Stimulated activated CD4-positive, alpha-beta T cell treated with anti-CD3 and anti-CD28 coated beads, Interleukin-4, amount 100 ng/mL, for 1 hour (primary cell): ENCODE measurements at places on chromosomes 4 and X.
A peak's percentile ranks its signal among the peaks of the same experiment; 100 is the strongest.

DNA sequence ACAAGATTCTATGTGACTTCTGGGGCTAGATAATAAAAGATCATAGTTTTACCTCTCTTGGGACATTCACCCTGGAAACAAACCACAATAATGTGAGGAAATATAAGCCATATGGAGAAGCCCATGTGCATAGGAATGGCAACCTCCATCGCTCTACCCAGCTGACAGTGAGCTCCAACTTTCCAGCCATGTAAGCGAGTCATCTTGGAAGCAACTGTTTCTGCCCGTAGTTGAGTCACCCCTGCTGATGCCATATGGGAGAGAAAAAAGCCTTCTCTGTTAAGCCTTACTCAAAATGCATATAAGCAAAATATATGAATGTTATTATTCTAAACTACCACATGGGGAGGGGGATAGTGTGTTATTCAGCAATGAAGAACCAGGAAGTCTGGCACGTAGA lies 31.4 kb upstream of the RELL1 start:
- DNase-seq = no peak

DNA sequence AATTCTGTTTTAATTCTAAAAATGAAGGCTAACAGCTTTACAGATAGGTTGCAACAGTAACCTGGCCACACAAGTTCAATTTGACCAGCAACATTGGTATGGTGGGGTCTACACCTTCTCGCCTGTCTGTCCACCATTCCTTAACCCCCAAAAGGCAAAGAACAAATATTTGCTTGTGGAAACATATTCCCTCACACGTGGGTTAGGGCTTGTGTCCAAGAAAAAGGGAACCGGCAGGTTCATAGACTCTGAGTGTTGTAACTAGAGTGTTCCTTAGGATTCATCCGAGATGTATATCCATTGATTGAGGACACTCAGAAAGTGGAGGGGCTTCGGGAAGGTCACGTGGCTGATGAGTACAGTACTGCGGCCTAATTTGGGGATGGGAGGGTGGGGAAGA lies 54.1 kb downstream of the C4orf51 start:
- DNase-seq = no peak

DNA sequence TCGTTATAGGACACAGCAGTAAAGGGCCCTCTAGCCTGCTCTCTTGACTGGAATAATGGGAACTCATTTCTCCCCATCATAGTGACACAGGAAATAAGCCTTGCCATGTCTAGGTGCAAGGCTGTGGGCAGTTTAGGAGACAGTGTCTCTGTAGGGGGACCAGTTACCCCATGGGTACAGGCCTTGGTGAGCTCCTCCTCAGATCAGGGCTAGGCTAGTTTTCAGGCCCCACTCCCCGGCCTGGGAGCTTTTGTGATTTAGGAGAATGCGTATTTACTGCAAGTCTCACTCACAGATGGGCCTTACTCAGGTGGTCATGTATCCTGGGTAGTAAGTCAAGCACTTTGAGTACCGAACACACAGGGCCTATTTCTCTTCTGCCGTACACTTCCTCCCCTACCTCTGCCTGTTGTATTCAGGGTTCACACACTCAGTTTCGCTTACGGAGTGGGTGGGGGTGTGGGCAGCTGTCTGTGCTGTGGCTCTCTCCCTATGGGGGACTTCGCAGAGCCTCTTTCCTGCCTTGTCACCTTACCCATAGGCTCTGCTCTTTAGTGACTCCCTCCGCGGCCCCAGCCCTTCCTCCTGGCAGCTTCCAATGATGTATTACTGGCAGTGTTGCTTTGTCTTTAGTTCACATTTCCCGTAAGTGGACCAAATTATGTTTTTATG lies 34.2 kb downstream of the FAM193A start:
- peak; percentile 51 for DNase-seq

GRCh38 chr4:99655308-99656081 lies 2.1 kb downstream of the C4orf54 start:
- no peak for DNase-seq

- no peak for DNase-seq
These were observed 12.6 kb downstream of the ELF4 start for GRCh38 chrX:130097507-130098209.

- no peak for DNase-seq
These were observed 66.2 kb downstream of the MAGEA1 start for GRCh38 chrX:153245288-153245731.

- no peak for DNase-seq
These were observed 210.6 kb downstream of the CLCN4 start for GRCh38 chrX:10367406-10367805.

- no peak for DNase-seq
These were observed 6.1 kb upstream of the CYSLTR1 start for GRCh38 chrX:78333521-78333920.

GRCh38 chrX:133995759-133996158 lies 10.4 kb upstream of the GPC3 start:
- no peak for DNase-seq

GRCh38 chrX:137432609-137433008 lies 133.3 kb upstream of the ZIC3 start:
- DNase-seq = no peak

DNA sequence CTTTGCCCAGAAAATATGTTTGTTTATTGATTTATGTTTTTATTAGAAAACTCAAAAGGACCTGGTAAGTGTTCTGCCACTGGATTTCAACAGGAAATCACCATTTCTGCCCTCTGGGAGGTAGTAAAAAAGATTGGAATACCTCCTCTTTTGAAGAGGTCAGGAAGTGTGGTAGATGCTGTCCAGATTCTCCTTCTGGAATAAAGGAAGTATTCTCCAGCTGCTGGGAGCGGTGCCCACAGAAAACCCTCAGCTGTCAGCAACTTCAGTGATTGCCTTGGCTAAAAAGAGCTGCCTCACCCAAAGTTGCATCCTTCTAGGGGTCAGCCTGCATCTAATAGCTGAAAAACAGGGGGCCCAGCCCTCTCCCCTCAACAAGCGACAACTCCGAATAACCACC lies 13.8 kb upstream of the ZNF674 start:
- no peak for DNase-seq

DNA sequence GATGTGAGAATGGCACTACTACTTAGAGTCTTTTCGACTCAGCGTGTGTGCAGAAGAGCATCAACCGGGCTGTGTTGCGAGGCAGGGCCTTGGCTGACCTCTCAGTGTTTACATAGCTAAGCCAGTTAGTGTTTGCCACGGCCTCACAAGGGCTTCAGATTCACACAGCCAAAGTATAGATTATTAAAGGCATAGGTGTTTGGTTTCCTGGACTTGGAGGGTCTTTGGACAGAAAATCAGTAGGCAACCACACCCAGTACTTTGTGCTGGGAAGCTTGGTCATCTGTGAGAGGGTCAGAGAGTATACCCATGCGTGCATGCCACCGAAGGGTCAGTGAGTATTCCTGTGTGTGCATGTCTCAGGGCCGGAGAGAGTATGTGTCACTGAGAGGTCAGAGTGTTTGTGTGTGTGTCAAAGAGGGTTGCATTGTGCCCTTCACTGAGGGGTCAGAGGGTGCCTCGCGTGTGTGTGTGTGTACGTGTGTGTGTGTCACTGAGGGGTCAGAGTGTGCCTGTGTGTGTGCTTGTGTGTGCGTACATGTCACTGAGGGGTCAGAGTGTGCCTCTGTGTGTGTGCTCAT lies 69.7 kb upstream of the MSANTD1 start:
- DNase-seq = no peak

- DNase-seq = no peak
These were observed 438.1 kb downstream of the GBA3 start for GRCh38 chr4:23130845-23131244.

DNA sequence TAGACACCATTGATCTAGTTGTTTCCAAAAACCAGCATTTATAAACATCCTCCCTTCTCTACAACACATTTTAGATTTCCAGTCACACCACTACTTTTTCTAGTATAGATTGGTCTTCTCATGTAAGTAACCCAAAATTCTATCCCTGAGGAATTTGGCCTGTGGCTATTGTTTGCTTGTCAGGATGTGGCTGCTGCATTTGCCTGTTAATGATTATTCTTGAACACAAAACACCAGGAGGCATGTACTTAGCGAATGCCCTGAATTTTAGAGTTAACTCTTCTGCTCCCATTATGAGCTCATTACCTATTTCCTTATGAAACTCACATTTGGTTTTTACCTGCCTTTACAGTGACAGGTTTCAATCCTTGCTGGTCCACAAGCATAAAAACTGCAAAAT lies 102.0 kb upstream of the FSTL5 start:
- no peak for DNase-seq

- DNase-seq = no peak
These were observed 246.0 kb upstream of the HHIP start for GRCh38 chr4:144399927-144400326.

DNA sequence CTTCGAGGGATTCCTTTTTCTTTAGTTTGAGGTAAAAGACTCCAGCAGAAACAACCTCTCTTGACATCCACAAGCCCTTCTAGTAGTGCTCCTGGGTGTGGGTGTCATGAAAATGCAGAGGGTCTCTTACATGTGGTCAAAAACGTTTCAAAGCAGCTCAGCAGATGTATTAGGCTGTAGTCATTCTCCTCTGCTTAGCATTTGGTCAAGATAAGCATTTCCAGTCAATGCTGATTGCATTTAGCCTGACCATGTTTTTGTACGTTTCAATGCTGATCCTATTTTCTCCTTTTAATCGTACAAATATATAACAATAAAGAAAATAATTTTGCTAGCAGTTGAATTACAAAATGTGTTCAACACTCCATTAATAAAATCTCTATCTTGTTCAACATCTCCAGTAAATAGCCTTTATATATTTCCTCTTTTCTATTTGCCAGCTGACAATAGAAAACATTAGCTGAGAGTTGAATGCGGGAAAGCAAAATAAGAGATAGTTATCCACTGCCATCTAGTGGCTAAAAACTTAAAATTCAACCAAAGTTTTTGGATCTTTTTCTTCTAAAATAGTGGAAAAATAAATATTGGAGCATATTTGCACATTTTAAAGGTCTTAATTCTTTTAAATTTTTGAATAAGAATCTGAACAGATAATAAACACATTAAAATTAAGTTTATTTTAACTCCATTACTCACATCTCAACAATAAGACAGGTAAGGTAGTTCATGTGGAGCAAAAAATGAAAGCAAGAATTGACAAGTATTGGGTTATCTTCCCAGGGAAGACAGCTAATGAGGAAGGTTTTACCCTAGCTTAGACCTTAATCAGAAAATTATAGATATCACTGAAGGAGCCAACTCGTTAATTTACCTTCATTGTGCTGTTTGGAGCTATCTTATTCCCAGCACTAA lies 15.2 kb upstream of the PACRGL start:
- no peak for DNase-seq

- peak; percentile 19 for DNase-seq
These were observed at the start of gene DLG3 for GRCh38 chrX:70444326-70444945. DLG3 (plus strand) TSS chrX:70444835; CDS start chrX:70445202, 367 bp downstream.

- DNase-seq = no peak
These were observed 6.8 kb downstream of the MEPE start for GRCh38 chr4:87839592-87839946.

DNA sequence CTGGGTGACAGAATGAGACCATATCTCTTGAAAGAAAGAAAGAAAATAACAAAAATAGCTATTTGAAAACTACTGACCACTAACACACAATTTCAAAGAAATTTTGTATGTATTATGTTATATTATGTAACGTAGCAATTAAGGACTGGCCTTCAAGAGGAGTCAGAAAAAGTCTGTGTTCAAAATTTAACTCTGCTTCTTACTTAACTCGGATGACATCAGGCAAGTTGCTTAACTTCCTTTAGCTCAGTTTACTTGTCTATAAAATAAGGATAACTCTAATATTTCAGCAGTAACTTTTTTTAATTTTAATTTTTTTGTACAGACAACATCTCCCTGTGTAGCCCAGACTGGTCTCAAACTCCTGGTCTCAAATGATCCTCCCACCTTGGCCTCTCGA lies 14.6 kb upstream of the PRSS12 start:
- DNase-seq = no peak

- no peak for DNase-seq
These were observed 304.9 kb downstream of the DHX15 start for GRCh38 chr4:24279469-24279868.

DNA sequence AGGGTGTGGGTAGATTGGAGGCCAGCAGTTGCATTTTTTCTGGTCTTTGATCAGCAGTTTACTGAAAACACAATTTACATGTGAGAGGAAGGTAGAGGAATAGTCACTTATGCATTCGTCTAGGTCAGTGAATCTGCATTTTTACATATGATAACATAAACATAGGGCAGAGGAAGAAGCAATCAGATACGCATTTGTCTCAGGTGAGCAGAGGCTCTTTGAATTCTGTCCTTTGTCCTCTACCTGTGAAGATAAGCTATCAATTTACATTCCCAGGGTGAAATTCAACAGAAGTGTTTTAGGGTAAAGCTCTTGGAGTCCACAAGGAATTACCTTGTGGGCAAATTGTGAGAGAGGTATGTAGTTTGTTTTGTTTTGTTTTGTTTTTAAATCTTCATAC lies 306.5 kb downstream of the MAGEB5 start:
- no peak for DNase-seq

DNA sequence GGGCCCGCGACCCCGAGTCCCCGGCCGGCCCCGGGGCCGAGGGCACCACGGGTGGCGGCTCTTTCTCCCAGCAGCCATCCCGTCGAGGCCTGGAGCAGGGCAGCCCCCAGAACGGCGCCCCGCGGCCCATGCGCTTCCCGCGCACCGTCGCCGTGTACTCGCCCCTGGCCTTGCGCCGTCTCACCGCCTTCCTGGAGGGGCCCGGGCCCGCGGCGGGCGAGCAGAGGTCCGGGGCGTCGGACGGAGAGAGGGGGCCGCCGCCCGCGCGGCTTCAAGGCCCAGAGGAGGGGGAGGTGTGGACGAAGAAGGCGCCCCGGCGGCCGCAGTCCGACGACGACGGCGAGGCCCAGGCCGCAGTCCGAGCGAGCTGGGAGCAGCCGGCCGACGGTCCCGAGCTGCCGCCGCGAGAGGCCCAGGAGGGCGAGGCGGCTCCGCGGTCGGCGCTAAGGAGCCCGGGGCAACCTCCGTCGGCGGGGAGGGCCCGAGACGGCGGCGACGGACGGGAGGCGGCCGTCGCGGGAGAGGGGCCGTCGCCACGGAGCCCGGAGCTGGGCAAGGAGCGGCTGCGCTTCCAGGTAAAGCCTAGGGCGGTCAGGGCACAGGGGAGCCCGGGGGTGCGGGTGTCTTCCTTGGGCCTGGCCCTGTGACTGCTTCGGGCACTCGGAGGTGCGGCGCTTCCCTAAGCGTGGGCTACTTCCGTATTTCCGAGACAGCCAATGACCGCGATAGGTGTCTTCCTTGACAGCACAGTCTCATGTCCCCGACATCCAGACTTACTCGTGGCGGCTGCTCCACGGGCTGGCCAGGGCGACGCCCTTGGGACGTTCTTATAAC lies 845 bp downstream of the ZAR1 start:
- no peak for DNase-seq

GRCh38 chr4:110878413-110878812 lies 255.5 kb upstream of the PITX2 start:
- no peak for DNase-seq

GRCh38 chrX:120302434-120302833 lies 8.8 kb downstream of the TMEM255A start:
- peak; percentile 1 for DNase-seq

DNA sequence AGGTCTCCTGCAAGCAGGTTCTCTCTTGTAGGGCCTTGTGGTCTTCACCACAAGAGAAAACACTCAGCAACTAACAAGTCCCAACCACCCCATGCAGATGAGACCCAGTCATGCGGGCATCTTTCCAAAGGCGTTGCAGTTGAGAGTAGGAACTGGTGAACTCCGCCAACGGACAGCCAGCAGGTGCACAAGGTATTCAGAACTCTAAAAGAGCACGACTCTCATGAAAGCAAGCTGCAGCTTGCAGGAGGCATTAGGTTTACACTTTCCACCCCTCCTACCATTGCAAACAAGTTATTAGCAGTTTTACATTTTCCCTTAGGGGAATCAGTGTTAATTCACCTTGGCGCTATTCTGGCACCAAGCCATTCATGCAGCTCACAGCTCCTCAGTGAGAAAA lies 173.4 kb upstream of the KIT start:
- no peak for DNase-seq

- peak; percentile 1 for DNase-seq
These were observed 36.0 kb upstream of the SPON2 start for GRCh38 chr4:1208266-1208961.
